Thoracic aorta (tissue), 2 donors: ENCODE measurements at places on chromosomes 16 and 17. TPM values are rescaled to one million over a fixed set of nuclear protein-coding genes. Genes with fewer than 3 reads are reported as not detected.

The SAP30BP gene
- 70.4 TPM for total RNA-seq

The NKD1 gene
- 30.2 TPM for total RNA-seq

The CDRT15L2 gene
- total RNA-seq: not detected

The GGA3 gene
- total RNA-seq: 33.3 TPM

The BCL6B gene
- 0.95 TPM for total RNA-seq

The DOC2B gene
- 4.2 TPM for total RNA-seq

The CA5A gene
- total RNA-seq: not detected

The CCL8 gene
- total RNA-seq: 3.7 TPM

The CISD3 gene
- 9.6 TPM for total RNA-seq

The STAC2 gene
- total RNA-seq: 13.9 TPM

The OR1A1 gene
- not detected for total RNA-seq

The KRTAP3-2 gene
- total RNA-seq: not detected

The KRTAP2-3 gene
- total RNA-seq: not detected

The RAB11FIP4 gene
- total RNA-seq: 3.7 TPM

The WWP2 gene
- 146 TPM for total RNA-seq

The ANKRD40CL gene
- total RNA-seq: not detected

The MRPL10 gene
- total RNA-seq: 25.8 TPM

The ANKRD11 gene
- total RNA-seq: 129 TPM

The HCRT gene
- not detected for total RNA-seq

The RECQL5 gene
- 29.9 TPM for total RNA-seq

The IL21R gene
- total RNA-seq: 0.14 TPM

The PRDM7 gene
- not detected for total RNA-seq

The CNGB1 gene
- not detected for total RNA-seq

The TBX4 gene
- not detected for total RNA-seq

The KCNJ12 gene
- total RNA-seq: 1.2 TPM

The TLCD3A gene
- total RNA-seq: 15.9 TPM

The RNF222 gene
- total RNA-seq: 0.56 TPM

The OTOP2 gene
- total RNA-seq: not detected

The FNDC8 gene
- not detected for total RNA-seq

The OTOP3 gene
- total RNA-seq: not detected

The SRL gene
- total RNA-seq: 1.1 TPM

The SCGB1C2 gene
- total RNA-seq: not detected

The SLC35G6 gene
- total RNA-seq: not detected

The MT1G gene
- not detected for total RNA-seq

The CAPNS2 gene
- 0.41 TPM for total RNA-seq

The SLC2A4 gene
- 1.2 TPM for total RNA-seq

The HS3ST3A1 gene
- 1.5 TPM for total RNA-seq

The CD300H gene
- total RNA-seq: not detected

The MEIOB gene
- total RNA-seq: not detected

The MT1E gene
- total RNA-seq: 106 TPM

The TNS4 gene
- total RNA-seq: 0.78 TPM

The VPS4A gene
- 26.3 TPM for total RNA-seq

The MMP2 gene
- 249 TPM for total RNA-seq

The SEBOX gene
- total RNA-seq: not detected

The RND2 gene
- total RNA-seq: 0.81 TPM

The SLC5A10 gene
- not detected for total RNA-seq

The PRKCA gene
- total RNA-seq: 11.6 TPM

The WFDC1 gene
- total RNA-seq: 203 TPM

The KRTAP1-1 gene
- not detected for total RNA-seq

The MEFV gene
- total RNA-seq: 6.1 TPM

The LAT gene
- total RNA-seq: 15.3 TPM

The KRTAP4-5 gene
- total RNA-seq: not detected

The NACA2 gene
- not detected for total RNA-seq

The COG7 gene
- 37.6 TPM for total RNA-seq

The PLSCR3 gene
- total RNA-seq: 49.4 TPM

The OR1F1 gene
- total RNA-seq: not detected
